ENCODE measurements at places on chromosomes 7 and 10. TPM values are rescaled to one million over a fixed set of nuclear protein-coding genes. Genes with fewer than 3 reads are reported as not detected.

GRCh38 chr7:21218155-21218554 is 209.7 kb upstream of the SP4 start:
- DNase-seq, result no peak

DNA sequence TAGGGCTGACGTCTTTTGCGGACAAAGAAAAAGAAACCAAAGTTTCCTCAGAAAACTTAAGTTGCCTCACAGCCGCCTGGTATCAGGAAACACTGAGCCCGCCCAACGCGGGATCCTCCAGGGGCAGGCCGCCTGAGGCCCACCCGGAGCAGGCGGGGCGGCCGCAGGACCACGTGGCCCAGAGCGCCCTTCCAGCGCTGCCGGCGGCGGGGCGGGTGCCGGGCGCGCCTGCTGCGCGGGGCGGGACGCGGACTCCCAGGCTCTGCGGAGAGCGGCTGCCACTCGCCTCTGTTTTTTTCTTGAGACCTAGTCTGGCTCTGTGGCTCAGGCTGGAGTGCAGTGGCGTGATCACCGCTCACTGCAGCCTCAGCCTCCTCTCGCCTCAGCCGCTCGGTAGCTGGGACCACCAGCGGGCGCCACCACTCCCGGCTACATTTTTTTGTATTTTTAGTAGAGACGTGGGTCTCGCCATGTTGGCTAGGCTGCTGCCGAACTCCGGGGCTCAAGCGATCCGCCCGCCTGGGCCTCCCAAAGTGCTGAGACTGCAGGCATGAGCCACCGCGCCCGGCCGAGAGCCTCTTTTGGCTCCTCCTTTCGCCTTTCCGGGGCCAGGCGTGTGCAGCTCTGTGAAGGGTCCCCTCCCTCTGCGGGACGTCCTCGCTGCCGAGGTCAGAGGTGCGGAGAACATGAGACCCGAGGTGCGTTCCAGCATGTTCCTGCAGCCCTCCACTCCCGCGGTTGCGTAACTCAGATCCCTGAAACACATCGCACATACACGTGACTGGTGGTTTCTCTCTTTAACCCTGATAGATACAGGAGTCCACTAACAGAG is 11.6 kb upstream of the HNRNPF start:
- peak; percentile 95 for DNase-seq

- DNase-seq, result no peak
Measured at GRCh38 chr10:24480447-24480846, 243.2 kb downstream of the ARHGAP21 start.

- DNase-seq, result no peak
Measured at GRCh38 chr7:79406371-79406770, 47.1 kb downstream of the MAGI2 start.

DNA sequence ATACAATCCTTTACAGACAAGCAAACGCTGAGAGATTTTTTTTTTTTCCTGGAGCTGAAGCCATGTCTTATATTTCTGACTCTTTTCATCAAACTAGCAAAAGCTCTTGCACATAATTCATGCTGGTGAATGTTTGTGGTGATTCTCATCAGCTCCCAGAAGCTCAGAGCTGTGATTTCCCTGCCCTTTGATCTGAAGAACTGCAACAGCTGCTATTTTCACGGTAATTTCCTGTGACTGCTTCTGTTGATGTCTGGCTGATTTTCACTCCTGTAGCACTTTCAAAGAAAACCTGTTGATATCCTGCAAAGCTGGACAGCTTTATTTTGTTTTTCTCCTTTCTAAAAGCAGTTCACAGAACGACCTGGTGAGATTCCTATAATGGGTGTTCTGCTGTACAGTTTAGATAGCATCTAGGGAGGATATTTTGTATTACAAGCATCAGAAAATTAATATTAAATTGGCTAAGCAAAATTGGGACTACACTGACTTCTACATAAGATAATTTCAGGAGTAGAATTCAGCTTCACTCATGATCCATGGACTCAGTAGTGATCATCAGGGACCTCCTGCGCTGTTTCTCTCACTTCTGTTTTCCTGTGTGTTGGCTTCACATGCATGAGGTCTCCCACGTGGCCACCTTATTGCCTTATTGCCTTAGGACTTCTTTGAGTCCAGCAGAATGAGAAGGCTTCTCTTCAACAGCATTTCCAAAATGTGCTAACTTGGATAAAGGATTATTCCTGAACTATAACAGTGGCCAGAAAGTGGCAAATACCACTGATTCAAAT is 1111.6 kb upstream of the SORCS1 start:
- no peak for DNase-seq

DNA sequence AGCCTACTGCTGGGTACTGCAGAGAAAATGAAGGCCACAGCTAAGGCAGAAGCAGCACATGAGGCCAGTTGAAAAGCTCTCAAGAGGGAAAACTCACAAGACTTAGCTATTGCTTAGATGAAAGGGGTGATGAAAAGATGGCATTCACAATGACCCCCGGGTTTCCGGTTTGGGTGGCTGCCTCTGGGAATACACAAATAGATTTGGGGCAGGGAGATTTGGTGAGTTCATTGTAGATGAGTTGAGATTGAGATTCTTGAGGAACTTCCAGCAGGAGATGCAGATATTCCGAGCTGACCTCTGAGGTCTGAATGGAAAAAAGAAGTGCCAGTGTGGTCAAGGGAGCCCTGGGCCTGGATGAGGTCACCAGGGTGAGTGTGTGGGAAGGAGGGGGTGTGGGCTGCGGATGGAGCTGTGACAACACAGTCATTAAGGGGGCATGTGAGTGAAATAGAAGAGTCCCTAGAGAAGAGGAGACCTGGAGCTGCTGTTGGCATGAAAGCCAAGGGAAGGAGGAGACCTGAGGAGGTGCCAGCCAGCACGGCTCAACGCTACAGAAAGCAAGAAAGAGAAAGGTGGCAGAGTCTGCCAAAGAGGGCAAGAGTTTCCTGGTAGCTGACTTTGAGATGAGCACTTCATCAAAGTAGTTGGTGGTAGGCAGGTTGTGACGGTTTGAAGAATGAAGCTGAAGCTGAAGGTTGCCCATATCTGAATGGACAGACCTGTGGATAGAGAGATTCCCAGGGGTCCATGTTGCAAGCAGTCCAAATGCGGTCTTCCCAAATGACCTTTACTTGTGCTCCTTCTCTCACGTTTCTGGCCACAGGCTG is 43.7 kb downstream of the HIF1AN start:
- no peak for DNase-seq

GRCh38 chr10:77493239-77493806 is 144.3 kb downstream of the KCNMA1 start:
- no peak for DNase-seq

- DNase-seq, result no peak
Measured at GRCh38 chr10:101297901-101298486, 56.0 kb upstream of the BTRC start.

- DNase-seq, result no peak
Measured at GRCh38 chr7:7414791-7415603, 120.7 kb downstream of the COL28A1 start.

GRCh38 chr7:121604627-121605316 is 208.7 kb upstream of the FAM3C start:
- no peak for DNase-seq

DNA sequence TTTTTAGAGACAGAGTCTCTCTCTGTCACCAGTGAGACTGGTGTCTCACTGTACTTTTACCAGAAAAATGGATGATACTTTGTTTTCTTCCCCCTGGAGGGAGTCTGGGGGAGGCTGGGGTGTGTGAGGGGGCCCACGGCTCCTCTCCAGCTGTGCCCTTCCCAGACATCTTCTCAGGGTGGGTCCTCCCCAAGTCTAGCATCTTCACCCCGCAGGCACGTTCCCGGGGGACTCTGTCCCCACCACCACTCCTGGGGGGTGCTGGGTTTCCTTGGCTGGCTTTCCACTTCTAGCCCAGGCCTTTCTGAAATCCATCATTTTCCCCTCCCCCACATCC is 61.8 kb upstream of the MKRN1 start:
- no peak for DNase-seq

DNA sequence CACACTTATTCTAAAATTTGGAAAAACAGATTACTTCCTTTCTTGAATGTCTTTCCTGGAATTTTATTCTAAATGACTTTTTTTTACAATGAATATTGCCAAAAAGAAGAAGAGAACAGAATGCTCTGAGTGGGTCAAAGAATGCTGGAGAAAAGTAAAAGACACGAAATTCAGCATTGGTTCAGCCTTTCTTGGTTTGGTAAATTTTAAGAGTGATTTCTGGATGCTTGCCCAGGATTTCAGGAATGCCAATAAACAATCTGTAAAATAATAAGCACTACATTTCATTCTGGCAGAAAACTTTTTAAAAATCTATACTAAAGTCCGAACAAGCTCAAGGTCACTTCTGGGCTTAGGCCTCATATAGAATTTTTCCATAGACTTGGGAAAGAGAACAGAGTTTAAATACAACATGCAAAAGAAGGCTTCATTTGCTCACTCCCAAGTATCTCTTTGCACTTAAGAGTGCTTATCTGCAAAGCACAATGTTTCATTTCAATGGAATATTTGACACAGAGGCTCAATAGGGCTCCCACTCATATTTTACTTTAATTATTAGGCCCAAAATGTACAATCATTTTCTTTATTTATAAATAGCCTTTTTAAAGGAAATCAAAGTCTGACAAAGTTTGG is 359.5 kb upstream of the ANKRD30A start:
- no peak for DNase-seq

GRCh38 chr10:76315240-76315639 is 883.8 kb downstream of the LRMDA start:
- no peak for DNase-seq

NEUROD6 gene
- not detected for total RNA-seq

TFR2 gene
- total RNA-seq, result 0.29 TPM

RAB19 gene
- total RNA-seq, result not detected

ZC3HAV1L gene
- 13.6 TPM for total RNA-seq

CAMK1D gene
- total RNA-seq, result 16.5 TPM
